ENCODE measurements at places on chromosomes 16 and 17. TPM values are rescaled to one million over a fixed set of nuclear protein-coding genes. Genes with fewer than 3 reads are reported as not detected.

- DNase-seq, result no peak
These were observed 193.0 kb downstream of the SPECC1 start for GRCh38 chr17:20202141-20202621.

DNA sequence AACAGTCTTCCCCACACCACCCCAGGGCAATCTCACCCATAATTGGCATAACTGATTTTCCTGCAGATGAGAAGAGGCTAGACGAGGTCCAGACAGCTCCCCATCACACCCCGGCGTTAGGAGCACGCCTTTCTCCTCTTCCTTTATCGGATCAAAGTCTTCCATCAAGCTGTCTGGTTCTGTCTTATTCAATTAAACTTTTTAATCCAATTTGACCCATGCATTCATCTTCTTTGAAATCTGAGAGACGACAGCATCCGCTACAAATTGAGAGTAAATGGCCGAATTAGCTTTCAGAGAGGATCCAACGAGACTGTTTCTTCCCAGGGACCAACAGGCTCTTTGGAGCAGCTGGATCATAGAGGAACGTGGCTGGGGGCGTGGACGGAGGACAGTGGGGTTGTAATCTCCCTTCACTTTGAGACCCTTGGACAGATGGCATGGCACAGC is 44.4 kb upstream of the GPRC5B start:
- DNase-seq, result no peak

- no peak for DNase-seq
These were observed 2.9 kb downstream of the ABI3 start for GRCh38 chr17:49213399-49213798.

- no peak for DNase-seq
These were observed 43.9 kb upstream of the RCVRN start for GRCh38 chr17:9948928-9949327.

- no peak for DNase-seq
These were observed 171.1 kb downstream of the SNX29 start for GRCh38 chr16:12147681-12148080.

GRCh38 chr16:20995711-20996110 is 95.1 kb downstream of the LYRM1 start:
- DNase-seq, result no peak

DNA sequence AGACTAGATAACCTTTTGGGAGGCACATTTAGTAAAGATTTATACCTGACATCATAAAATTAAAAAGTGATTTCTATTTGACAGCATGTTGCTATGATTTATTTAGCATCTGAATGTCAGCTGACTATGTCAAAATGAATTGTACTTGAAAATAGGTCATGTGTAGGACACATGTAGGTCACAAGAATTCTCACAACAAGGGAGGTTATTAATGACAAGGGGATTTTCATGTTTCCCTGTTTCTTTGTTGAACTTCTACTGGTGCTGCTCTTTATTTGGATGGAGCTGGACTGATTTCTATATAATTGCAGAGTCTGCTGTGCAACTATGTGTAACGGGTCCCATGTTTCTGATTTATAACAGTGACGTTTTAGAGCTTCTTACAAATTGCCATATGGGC is 144.4 kb downstream of the CNTNAP4 start:
- no peak for DNase-seq

GRCh38 chr16:88449267-88449561 is 3.9 kb upstream of the ZFPM1 start:
- no peak for DNase-seq

GRCh38 chr17:44260296-44260695 is 7.6 kb downstream of the SLC4A1 start:
- DNase-seq, result no peak

DNA sequence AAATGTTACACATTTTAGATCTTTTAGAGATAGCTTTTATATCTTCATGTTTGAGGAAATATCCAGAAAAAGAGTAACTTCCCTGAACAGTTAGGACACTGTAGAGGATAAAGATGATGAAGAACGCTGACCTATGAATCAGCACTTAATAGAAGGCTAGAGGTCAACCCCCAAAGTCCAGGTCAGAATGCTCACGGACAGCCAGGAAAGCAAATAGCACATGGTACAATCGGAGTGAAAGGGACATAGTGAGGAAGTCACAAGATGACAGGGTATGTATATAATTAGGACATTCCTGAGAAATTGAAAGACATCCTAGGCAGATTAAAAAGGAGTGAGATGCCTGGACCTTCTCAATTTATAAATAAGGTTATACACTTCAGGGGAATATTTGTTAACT is 55.1 kb upstream of the CNTNAP4 start:
- DNase-seq, result no peak

- no peak for DNase-seq
These were observed 166.2 kb upstream of the KCNJ16 start for GRCh38 chr17:69908626-69909368.

DNA sequence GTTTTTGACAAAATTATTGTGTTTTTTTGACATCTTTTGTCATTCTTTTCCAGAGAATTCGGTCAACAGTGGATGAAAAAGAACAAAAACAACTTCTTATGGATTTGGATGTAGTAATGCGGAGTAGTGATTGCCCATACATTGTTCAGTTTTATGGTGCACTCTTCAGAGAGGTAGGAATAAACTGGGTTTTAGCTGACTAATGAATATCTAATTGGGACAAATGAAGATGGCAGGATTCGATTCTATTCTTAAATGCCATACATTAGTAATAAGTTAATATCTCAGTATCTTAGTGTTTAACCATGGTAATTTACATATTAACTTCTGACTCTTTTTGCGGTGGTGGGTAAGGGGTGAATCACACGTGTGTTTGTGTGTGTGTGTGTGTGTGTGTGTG is 74.8 kb downstream of the MAP2K4 start:
- no peak for DNase-seq

- DNase-seq, result no peak
These were observed 2227.2 kb downstream of the TP53TG3F start for GRCh38 chr16:35686595-35686994.

DNA sequence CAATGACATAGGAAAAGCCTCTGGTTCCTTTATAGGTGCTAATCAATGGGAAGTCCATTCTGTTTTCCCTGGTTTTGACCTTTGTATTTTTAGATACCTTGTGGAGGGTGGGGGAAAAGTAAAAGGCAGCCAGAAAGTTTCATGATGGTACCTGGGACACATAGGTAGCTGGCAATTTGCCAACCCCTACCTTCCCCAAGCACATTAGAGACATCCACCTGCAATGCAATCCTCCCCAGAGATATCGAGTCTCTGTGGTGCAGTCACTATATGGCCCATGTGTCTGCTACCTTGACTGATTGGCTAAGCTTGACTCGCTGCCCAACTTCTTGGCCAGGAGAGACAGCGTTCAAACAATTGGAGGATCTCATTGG is 86.4 kb downstream of the IRX3 start:
- DNase-seq, result no peak

DNA sequence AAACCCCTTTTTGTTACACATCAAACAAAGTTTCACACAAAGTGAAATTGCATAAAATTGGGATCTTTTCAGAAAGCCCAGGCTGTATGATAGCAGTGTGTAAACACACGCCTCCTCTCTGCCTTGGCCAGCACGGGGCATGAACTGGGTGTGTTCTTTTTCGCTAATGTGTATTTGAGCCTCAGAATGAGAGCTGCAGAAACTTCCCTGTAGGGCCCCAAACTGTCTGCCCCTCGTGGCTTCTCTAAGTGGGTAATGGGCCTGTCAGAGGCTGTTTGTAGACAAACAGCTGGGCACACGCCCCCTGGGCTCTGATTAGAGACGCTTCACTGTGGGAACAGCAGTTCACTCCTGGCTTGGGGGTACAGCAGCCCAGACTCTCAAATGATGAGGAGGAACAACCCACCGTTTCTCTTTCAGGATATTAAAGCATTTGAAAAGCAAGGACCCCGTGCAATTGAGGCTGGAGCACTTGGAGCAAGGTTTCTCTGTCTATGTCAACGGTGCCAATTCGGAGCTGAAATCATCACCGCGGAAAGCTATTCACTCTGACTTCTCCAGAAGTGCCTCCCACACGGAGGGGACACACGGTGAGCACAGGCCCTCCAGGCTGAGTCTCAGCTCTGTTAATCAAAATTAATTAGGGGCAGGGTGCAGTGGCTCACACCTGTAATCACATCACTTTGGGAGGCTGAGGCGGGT is 78.4 kb downstream of the KATNIP start:
- DNase-seq, result no peak

Gene AATK
- total RNA-seq, result 0.06 TPM

Gene TBC1D3G
- not detected for total RNA-seq

Gene TMIGD1
- not detected for total RNA-seq

Gene KRT20
- not detected for total RNA-seq

Measured in activated CD8-positive, alpha-beta memory T cell treated with anti-CD3 and anti-CD28 coated beads, Interleukin-2, amount 10 ng/mL, durations not matched to agents 7 days and 5 days (primary cell).